ENCODE measurements at places on chromosomes 6 and 20.

DNA sequence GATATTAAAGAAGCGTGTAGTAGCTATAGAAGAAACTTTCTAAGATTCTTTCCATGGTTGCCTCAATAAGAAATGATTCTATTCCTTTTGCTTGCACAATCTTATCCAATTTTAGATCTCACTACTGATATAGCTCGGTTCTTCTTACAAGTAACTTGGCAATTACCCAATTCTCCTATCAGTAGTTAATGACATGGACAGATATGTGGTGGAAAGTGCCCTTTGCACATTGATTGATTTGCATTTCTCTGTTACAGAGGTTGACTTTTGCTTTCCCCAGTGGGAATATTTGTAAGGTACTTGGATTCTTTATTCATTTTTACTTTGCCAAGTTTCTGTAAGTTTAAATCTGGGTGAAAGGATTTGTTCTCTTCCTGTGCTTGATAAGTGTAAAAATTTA, 93.7 kb upstream of the QKI start:
- DNase-seq, result no peak

DNA sequence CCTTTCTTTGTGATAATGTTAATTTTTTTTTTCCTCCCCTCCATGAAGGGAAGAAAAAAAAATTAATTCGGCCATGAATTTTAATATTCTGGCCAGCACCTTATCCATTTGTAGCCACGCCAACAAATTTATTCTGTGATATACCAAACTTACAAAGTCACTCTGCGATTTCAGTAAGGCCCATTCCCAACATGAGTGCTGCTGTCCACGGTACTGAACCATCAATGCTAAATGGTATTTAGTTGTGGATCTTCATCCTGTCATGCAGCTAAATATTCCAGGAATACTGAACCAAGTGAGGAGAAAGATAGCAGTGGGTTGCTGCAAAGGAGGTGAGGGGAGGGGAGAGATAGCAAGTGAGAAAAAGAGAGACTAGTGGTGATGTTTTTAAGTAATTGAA, 19.5 kb upstream of the RSPH4A start:
- no peak for DNase-seq

- DNase-seq, result no peak
These were observed 29.5 kb downstream of the ALDH8A1 start for GRCh38 chr6:134920422-134920821.

- no peak for DNase-seq
These were observed 256.3 kb downstream of the CD83 start for GRCh38 chr6:14373648-14374437.

- DNase-seq, result no peak
These were observed 18.4 kb downstream of the SERPINB1 start for GRCh38 chr6:2823104-2823850.

GRCh38 chr6:20319520-20320357, 81.9 kb upstream of the E2F3 start:
- DNase-seq, result peak; percentile 86

GRCh38 chr6:34318499-34319470, 70.0 kb upstream of the SMIM29 start:
- DNase-seq, result no peak

DNA sequence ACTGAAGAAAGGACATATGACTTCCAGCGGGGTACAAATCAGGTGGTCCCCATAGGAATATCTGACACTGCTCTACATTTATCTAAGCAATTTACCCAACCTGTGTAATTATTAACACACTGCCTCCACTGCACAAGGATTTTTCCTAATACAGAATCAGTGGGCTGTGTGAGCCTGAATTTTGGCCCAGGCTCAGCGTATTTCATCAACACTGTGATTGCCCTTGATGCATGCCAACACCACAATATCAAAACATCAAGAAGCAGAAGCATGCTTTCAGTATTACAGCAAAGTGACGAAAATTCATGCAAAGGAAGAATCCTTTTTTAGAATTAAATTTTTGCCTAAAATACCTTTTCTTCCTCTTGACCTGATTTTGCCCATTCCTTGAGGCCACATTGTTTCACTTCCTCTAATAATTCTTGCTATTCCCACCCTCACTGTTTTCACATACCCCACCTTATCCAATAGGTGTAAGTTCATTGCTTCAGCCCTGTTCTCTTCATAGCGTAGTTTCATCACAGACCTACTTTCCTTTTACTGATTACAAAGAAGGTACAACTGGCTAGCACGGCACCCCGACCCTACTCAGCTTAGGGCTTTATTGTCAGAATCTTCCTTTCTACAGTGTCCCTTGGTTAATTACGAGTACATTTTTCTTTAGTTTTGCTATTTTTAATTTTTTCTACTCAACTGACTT, 83.7 kb upstream of the PTCHD4 start:
- DNase-seq, result no peak

DNA sequence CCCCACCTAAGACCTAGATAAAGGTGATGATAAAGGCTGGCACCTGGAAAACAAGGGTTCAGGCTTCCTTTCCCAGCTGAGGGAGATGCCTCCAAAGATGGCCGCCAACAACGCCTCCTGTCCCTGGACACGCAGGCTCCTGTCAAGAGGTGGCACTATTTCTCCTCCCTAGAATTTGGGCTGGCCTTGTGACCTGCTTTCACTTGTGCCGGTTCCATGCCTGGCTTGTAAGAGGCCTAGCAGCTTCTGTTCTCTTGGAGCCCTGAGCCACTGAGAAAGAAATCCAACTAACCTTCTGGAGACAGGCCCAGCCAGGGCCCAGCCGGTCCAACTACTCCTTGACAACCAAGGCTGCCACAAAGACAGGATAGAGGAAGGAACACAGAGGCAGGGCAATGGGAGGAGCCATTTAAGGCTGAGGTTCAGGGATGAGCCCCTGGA, 60.2 kb upstream of the RALY start:
- peak; percentile 63 for DNase-seq

DNA sequence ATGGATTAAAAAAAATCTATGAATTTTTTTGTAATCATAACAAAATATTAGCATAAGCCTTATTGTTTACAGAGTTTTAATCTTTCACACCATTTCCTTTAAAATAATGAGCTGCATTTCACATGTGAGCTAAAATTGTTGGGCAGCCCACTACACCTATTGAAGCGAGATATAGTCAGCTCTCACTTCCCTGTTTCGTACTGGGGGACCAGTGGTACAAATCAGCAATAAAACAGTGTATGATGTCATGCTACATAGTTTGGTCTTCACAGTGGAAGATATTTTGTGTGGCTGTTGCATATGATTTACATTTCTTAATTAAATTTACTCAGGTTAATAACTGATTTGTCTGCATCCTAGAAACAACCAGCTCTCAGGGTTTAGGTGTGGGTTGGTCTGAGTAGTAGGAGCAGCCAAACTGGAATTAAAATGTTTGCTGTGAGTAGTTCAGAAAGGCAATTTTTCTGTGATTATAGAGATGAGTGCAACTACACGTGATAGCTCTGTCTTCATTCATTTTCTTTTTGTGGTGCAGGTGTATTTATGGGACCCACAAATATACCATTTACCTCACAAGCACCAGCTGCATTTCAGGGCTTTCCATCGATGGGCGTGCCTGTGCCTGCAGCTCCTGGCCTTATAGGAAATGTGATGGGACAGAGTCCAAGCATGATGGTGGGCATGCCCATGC, 99.3 kb downstream of the B3GAT2 start:
- DNase-seq, result no peak

DNA sequence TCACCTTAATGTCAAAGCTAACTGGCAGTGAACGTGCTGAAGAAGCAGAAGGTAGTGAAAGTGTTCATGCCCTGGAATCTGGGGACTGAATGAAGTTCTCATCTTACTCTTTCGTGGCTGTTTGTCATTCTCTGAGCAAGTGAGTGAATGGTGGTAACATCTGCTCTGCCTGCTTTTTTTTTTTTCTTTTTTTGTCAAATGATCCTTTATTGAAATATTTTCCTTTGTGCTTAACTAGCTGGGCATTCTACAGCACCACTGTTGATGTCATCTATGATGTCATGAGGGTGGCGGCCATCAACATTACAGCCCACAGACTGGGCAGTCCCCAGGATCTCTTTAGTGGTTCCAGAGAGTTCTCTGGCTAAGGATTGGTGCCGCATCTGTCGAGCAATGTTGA, 65.2 kb downstream of the RIN2 start:
- DNase-seq, result no peak

- no peak for DNase-seq
These were observed 33.1 kb upstream of the RNF8 start for GRCh38 chr6:37320646-37321045.

DNA sequence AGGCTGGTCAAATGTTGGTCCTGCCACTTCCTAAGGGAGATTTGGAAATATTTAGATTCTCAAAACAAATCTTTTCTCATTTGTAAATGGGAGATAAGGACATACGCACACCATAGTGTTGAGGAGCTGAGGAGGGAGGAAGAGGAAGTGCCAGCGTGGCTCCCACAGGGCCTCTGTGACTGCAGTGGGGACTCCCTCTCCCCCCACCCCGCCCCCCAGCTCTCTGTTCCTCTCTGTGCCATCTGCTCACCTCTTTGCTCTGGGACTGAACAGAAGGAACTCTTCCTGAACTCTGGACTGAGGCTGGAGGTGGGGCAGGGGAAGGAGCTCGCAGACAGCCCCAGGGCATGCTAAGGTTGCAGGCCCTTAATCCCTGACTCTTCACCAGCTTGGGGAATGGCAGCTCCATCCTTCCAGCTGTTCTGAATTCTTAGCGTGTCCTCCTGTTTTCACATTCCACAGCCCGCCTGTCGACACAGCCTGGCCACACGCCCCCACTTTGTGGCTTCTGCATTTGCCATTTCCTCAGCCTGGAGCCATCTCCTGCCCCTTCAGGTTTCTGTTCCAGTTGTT, 11.4 kb downstream of the DDX27 start:
- DNase-seq, result no peak

GRCh38 chr6:90401933-90402830, 105.5 kb upstream of the BACH2 start:
- DNase-seq, result no peak

DNA sequence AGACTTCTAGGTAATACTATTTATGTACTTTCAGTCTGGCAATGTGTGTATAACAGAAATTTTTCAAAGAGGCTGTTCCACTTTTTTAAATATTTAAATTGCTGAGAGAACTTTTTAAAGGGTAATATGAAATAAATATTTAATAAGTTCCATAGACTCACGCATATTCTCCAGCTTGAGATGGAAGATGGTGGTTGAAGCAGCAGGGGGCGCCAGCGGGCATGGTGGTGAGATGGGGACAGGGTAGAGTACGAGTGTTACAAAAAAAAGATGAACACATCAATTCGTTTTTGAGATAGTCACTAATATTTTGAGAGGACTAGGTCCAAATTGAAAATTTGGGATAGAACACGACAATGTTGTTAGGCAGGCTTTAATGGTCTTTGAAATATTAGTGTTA, 68.4 kb downstream of the RSPO3 start:
- DNase-seq, result no peak

- no peak for DNase-seq
These were observed 100.7 kb downstream of the NOL4L start for GRCh38 chr20:32484225-32484957.

DNA sequence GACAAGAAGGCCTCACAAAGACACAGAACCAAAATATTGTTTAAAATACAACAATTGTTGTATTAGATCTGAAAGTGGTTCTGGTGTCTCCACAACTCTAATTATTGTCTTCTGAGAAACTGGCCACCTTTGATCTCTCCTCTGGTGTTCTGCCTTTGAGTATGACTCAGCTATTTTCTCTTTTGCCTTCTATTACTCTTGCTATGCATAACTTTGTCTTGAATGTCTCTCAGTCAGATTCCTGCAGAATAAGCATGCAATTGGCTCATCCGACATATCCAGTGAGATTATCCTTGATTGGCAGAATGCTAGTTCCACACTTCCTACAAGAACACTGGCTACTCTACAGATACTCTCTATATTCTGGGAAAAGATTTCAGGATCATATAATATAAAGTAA, 14.3 kb upstream of the EPM2A start:
- DNase-seq, result no peak

GRCh38 chr20:13819885-13820645, 35.2 kb downstream of the NDUFAF5 start:
- DNase-seq, result no peak

DNA sequence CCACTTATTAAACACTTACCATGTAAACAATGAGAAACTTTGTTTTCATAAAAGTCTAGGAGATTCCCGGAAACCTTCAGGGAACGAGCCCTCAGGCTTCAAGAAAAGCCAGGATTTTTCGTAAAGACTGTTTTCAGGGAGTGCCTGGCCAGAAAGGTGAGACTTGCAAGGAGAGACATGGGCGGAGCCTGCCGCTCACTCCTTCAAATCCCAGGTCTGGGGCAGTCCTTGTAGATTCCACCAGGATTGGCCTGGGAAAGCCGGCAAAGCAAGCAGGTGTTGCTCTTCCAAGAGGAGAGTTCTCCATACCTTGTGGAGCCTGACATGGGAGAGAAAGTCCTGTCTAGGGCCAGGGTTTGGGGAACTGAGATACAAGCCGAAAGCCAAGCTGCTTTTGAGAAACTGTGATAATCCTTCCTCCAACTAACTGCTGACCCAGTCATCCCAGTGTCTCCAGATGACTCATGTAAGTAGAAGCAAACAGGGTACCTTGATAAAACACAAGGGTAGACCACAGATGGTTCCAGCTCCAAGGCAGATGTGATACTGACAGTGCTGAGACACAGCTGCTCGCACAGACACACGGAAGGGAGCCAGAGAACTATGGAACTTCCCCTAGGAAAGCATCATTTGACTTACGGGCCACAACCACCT, 69.4 kb upstream of the NAA20 start:
- DNase-seq, result no peak

DNA sequence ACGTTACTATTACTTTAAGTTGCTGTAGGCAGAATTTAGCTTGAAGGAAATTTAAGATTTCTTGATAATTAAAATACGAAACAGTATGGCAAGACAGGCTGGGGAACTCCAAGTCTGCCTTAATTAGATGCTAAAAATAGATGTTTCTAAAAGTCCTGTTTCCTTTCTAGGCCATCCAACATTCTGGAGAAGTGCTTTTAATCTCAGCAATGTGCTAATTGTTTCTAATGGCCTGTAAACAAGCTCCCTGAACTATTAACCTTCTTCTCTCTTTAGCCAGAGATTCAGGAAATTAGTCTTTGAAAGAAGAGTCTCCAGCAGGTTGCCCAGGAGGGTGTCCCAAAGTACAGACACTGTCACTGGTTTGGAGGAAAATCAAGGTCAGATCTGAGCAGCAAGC, 677.3 kb upstream of the AGPAT4 start:
- no peak for DNase-seq

GRCh38 chr6:144624246-144624645, 339.1 kb downstream of the UTRN start:
- DNase-seq, result no peak

All from left lung (tissue), 14 donors.